ENCODE measurements at places on chromosomes 1 and 21.

- no peak for DNase-seq
Observed at GRCh38 chr1:101290119-101290921, 53.5 kb downstream of the S1PR1 start.

- no peak for DNase-seq
Observed at GRCh38 chr1:167728818-167729410, 7.1 kb downstream of the MPZL1 start.

DNA sequence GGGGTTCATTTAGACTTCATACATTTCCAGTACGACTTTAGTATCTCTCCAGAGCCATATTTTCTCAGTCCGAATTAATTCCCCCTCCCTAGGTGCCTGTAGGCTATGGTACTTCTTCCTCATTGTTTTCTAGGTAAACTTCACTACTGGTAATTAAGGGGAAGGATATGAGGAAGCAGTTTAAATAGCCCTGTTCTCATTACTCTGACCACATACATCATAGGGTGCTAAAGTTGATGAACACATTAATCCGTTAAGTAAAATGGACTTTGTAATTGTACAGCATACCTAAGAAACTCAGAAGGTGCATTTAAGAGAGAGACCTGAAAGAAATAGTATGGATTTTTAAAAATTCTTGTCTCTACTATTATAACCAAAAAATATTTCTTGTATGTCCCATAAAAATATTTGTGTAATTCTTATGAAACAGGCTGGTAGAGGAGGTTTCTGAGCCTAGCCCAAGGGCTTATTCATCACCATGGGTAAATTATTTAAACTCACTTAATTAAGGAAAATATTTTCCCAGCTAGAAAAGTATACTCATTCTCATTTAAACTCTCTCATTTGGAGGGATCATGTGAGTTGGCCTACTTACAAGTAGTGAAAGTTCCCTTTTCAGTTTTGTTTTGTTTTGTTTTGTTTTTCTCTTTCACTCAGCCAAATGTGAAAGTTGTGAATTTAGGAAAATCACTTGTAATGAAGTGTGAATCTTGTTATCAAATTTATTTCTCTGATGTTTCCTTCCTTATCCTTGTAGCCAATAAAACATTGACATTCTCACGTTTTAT lies 2.0 kb downstream of the PRMT6 start:
- no peak for DNase-seq

DNA sequence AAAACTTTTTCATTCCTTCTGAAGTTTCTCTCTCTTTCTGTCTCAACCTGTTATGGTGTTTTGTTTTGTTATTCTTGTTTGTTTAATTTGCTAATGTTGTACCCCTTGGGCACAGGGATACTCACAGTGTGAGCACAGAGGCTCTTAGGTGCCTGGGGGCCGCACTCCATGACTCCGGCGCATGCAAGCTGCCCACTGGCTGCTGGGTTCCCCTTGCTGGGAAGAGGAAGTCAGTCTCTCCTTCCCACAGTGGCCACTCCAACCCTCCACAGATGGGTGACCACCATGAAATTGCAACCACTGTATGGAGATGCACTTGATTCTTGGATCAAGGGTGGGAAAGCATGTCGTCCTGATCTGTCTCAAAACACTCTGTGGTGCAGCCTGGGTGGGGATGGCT lies 4.6 kb upstream of the CD1A start:
- DNase-seq: no peak

DNA sequence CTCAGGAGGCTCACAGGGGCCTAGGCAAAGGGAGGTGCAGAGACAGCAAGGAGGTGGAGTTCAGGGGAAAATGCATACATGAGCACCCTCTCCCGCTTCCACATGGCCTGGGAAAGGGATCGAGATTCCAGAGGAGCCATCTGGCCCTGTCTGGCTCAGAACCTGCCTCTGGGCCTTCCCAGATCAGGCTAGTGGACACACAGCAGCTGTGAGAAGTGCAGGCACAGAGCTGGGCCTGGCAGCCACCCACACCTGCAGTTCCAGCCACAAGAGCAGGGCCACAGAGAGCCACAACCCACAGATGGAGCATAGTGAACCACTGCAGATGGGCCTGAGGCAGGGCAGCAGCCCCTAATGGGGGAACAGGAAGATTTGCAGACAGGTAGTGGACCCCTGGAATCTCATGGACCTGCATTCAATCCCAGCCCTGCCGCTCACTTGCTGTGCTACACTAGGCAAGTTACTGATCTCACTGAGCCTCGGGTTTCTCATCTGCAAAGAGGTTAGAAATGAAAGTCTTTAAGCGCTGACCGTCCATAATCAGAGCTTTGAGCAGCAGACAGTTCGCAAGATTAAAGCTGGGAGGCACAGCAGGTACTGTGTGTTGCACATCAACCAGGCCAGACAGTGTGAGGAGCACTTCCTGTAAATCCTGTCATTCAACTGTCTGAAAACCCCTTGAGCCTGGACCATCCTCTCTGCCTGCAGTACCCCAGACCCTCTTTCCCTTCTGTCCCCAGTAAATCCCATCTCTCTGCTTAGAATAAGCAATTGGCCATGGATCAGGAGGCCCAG lies 58.0 kb downstream of the MATN1 start:
- no peak for DNase-seq

DNA sequence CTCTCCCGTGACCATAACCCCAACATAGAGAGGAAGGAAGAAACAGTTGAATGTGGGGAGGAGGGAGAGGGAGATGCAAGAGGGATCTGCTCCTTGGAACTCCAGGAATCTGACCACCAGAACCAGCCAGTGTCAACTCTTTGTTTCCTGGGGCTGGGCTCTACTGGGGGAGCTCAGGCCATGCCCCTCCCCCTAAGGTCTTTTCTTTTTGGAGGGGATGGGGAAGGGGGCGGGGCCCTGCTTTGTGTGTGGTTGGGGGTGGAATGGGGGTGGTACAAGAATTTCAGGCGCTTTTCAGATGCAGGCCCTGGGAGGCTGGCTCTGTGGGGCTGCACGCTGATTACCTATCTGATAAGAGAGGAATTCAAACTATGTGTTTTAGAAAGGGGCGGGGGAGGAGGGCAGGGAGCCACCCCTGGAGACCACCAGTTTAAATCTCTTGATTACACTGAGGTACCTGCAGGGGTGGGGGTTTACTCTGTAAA lies 8.3 kb downstream of the LIN28A start:
- DNase-seq: no peak

- DNase-seq: peak; percentile 82
Observed at GRCh38 chr1:31939484-31940329, 1.5 kb upstream of the PTP4A2 start.

DNA sequence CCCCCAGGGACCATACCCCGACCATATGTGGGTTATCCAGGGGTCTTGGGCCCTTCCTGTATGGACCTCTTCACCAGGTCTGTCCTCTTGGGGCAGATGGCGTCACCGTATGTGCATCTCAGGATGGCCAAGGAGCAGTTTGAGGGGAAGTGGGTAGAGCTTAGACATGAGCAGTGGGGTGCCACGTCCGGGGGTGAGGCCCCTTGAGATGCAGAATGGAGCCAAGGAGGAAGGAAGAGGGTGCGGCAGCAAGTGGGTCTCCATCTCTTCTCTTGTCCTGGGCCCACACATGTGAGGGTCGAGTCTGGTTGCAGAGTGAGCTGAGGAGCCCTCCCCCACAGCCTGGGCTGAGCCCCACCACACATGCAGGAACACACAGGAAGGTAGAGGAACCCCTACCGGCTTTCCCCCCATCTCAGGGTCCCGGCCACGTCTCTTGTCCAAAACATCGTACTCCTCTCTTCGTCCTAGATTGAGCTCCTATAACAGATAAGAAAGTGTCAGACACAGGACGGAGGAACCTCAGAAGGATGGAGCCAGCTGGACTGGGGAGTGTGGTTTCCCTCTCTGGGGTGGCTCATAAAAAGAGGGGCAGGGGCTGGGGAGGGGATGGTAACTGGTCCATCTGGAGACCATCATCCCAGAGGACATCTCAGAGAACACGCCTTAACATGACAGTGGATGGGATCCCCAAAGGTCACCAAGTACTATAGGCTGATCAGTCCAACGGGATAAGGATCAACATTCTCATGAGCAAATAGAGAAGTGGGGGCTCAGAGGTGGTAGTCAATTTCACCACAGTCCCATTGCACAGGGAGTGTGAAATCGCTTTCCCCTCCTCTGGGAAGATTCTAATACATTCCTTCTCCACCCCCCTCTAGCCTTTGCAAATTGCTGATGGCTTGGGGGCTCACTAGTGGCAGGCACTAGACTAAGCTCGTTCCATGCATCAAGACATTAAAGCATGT lies 79.9 kb downstream of the CD247 start:
- DNase-seq: no peak

DNA sequence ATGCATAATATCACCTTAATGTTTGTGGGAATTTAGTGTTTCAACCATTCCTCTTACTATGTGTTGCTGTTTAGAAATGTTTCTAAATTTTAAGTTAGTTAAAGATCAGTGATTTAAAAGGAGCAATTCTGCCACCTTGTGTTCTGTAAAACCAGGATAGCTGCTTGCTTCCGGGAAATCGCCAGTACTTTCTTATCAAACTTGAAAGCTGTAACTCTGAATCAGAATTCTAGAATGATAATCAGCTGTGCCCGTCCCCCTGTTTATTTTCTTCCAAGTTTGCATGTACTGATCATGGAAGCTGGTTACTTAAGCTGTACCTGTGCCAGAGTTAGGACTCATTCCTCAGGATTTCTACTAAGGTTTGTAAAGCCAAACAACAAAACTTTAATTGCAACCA lies 656.4 kb downstream of the LTN1 start:
- no peak for DNase-seq

DNA sequence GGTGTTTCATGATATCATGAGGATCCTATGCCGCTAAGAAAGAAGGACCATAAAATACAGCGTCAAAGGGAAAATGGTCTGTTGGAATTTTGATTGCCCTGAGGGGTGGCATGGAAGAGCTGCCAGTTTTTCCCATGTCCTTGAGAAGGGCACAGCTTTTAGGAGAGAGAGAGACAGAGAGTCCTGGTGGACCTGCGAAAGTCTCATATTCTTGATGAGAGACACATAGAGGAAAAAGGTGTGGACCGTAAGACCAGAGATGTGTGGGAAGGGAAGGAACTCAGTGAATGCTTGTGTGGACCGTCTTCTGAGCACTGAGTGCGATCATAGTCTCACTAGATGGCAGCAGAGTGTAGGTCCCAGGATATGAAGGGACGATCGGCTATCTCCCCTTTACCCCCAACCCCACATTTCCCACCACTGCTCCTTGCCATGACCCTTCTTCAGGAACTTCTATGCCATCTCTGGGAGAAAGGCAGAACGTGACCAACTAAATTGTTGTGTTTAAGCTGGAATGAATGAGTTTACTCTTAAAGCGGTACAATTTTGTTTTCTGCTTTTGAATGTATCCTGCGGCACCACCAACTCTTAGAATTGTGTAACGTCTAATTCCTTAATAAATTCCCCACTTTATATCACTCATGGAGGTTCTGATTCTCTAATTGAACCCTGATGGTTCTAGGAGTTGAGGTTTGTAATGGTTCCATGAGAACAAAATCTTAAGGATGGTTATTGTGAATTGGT lies 117.7 kb downstream of the CTH start:
- DNase-seq: no peak

DNA sequence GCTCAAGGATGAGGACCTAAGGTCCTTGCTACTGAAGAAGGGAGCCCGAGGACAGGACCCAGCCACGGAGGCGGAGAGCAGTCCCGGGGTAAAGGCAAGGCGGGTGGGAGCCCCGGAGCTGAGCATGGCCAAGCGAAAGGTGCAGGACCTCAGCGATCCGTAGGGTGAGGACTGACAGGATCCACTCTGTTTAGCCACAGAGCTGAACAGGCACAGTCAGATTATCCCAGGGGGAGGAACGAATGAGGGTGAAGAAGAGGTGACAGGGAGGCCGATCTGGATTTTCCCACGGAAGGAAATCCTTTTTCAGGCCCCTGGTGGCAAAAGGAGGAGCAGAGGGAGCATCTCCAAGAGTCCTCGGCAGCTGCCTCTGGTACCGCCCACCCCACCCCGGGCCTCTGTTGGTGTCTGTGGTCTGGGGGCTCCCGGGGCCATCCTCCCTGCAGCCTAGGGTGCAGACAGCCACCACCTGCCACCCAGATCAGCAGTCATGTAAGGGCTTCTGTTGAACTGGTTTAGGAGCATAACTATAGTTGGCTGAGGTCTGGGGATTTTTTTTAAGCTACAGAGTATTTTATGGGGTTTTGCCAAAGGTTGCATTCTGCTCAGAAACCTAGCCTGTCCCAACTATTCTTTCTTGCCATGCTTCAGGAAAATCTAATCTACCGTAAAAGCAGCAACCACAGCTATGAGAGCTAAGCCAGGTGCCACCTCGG lies 32.3 kb upstream of the LBR start:
- DNase-seq: no peak

GRCh38 chr1:200731654-200732332 lies 6.9 kb upstream of the CAMSAP2 start:
- DNase-seq: no peak

DNA sequence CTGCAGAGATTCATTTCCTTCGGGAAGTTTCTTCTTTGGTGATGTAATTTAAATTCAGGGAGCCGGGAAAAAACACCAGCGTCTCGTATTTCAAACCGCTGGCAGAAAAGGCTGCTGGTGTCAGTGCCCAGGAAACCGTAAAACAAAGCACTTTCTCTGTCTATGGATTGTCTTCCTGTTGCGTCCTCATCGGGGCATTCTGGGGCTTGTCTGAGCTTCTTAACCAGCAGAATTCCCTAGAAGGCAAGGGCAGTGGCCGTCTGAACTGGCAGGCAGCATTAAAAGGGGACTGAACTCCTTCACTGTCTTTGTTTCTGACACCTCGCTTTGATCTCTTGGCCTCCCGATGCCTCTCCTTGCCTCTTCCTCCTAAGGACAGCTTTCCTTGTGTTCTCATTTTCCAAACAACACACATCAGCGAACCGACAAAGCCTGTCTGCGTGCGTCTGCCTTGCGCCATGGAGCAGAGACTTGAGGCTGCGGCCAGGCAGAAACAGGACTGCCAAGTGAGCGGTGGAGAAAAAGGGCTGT lies 391.6 kb upstream of the VAMP3 start:
- no peak for DNase-seq

DNA sequence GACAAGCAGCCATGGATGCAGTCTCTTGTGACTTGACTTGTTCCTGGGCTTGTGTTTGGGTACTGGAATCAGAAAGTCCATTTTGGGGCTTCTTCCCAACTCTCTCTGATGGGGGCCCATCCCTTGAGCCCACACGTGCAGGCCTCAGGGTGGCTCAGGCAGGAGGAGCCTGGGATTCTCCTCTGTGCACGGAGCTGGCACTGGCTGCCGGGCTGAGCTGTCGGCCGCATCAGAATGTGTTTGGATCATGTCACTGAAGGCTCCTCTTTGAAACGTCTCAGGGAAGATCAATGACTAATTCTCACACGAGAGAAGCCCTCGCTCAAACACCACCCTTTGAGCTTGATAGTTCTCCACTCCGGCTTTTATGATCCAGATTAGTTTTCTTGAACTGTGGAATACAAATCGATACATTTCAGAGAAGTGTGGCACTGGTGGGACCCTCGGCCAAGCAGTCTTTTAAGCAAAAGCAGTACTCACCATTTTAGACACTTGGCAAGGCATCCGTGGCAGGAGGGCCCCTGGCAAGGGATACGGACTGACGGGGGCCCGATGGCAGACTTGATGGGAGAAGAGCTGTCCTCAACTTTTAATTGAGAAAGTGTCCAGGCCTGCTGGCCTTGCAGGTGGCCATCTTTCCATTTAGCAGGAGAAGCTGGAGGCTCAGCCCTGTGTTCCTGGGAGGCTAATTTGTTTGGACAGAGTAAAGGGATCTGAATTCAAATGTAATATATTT lies 220.7 kb upstream of the C1orf174 start:
- no peak for DNase-seq

Data from CD4-positive, alpha-beta T cell treated with Interleukin-12 subunit alpha and Interleukin-12 subunit beta, for 1 hour (primary cell).